NCI-H1694 (cell line): ENCODE measurements at places on chromosomes 2 and 18.

DNA sequence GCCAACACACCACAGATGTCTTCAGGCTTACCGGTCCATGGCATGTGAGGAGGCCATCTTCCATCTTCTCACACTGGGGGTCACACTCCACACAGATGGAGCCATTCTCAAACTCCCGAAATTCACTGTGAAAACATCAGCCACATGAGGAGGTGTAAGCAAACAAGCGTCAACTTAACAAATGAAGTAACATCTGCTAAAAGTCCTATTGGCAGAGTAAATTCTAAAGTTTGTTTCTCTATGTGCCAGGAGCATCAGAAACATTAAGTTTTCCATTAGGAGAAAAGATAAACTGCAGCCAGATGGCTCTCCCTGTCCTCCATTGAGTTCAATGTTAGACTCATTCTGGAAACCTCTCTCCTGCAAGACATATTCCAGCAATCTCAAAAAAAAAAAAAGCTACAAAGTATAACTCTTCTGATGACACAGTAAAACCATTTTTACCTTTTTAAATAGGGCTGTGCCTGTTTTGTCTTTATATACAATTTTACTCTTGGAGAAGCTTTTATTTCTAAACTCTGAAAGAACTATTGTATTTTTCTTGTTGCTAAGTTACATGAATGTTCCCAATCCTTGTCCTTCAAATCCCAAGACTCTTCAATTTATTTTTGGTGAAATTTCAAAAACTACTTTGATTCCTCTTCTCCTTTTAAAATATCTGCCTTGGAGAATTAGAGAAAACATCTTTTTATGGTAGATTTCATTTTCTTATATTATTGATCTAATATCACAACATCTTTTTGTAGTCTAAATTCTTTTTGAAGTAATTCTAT is 865.3 kb downstream of the ERBB4 start:
- DNase-seq = no peak

DNA sequence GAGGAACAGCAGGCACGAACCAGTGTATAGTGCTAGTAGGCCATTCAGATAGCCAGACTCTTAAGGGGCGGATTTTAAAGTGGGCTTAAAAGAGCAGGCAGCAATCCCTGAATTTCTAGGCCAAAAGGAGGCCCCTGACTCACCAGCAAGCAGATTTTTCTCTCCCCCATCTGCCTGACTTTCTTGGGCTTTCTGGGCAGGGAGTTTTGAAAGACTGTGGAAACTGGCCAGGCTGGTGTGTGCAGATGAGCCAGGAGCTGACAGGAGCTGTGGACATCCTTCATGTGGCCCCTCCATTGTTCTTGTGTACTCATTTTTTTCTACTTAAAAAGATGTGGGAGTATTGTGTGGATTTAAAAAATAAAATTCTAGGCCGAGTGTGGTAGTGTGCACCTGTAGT is 59.0 kb downstream of the GLI2 start:
- no peak for DNase-seq

DNA sequence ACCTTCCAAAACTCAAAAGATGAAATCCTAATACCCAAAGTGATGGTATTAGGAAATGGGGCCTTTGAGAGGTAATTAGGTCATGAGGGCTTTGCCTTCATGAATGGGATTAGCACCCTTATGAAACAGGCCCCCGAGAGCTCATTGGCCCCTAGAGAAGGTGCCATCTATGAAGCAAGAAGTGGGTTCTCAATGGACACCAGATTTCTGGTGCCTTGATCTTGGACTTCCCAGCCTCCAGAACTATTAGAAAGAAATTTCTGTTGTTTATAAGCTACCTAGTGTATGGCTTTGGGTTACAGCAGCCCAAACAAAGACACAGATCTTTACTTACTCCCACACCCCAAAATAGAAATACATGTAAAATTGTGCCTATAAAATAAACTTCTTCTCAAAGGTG is 45.4 kb downstream of the SOCS6 start:
- no peak for DNase-seq

GRCh38 chr2:101017371-101017770 is 15.3 kb downstream of the RPL31 start:
- DNase-seq = no peak

DNA sequence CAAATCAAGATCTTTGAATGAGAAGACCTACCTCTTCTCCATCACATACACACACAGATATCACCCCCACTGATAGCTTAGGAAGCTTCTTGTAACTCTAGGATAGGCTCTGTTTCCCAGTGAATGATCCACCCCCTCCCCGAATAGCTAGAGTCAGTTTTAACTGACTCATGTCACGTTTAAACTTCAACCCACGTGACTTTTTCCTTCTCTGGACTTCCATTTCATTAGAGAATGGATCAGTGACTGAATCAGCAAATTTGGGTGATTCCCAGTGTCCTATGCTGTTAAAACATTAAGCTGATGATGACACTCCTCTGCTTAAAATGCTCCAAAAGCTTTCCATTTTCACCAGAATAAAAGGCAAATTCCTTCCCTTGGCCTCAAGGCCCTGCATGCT is 185.9 kb upstream of the LHCGR start:
- no peak for DNase-seq

DNA sequence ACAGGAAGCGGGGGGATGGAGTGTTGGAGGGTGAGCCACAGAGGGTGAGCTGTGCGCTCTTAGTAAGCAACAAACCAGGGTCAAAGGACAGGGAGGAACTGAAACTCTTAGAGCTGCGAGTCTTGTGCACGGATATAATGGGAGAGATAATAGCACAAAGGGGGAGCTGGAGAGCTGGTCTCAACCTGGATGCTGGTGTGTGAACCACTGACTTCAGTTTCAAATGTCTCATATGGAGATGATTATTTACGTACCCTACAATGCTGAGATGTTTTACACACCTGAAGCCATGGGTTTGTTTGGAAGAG is 35.9 kb downstream of the PTGR3 start:
- no peak for DNase-seq

DNA sequence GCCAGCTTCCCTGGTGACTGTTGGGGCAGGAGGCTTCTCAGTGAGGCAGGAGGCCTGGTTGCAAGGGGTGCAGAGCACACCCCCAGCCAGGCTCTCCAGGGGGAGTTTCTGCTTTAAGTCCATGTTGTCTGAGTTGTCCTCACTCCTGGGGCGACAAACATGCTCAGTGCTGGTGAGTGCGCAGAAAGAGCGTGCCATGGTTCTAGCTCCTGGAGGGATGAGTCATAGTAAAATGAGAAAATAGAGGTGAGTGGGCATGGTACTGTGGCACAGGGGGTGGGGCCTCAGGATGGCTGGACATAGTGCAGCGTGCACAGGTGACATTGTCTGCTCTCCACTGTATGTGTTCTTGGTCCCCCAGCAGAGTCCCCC is 457.2 kb upstream of the HS6ST1 start:
- DNase-seq = no peak

DNA sequence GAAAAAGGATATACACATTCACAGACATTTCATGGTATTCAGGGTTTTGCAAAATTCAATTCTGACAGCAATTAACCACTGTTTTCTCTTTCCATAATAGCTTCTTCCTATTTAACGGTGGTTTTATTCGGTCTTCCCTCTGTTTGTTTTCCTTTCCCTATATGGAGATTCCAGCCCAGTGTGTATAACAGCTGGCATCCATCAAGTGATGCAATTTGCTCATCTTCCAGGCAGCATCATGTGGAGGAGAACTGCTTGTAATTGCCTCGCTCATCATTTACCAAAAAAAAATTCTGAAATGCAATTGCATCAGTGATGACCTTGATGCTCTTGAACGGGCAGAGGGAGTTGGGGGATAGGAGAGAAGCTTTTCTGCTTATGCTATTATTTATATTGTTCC is 165.9 kb upstream of the PGAP1 start:
- peak; percentile 83 for DNase-seq
